ENCODE measurements at places on chromosomes 16 and 17.

GRCh38 chr17:60947100-60947499 is 269.4 kb downstream of the BCAS3 start:
- no peak for DNase-seq

DNA sequence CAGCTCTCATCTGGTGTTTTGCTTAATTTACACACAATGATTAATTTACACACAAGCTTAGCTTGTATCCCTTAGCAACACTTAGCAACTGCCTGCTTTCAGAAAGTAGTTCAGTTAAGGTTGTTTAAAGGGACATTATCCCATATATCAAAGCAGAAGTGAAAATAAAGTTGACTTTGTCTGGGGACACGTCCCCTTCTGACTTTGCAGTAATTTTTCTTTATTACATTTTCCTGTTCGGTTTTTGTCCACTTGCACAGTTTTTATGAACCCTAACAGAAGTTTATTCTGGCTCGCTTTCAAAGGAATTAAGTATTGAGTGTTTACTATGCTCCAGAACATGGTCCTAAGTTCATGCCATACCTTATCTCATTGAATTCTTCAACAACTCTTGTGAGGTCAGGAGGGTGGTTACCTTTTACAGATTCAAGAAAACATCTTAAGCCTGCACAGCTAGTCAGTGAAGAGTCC is 41.5 kb downstream of the ARHGAP44 start:
- no peak for DNase-seq

DNA sequence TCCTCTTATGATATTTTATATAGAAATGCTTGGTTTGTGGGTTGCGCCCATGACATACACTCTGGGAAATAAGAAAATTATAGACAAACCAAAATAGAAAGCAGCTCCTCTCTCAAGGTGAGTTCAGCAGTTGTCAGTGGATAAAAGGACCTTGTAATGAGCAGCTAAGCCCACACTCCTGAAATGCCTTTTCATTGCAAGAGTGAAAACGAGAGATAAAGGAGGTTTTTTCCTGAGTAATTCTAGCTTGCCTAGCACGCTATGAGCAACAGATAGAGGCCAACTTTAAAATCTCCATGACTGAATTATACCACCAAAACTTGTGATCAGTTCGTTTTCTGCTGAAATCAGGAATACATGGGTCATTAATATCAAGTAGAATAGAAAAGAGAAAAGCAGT is 261.8 kb upstream of the CACNG5 start:
- no peak for DNase-seq

GRCh38 chr16:66275775-66276428 is 90.6 kb upstream of the CDH5 start:
- DNase-seq = no peak
